ENCODE measurements at places on chromosomes 3 and 15.

GRCh38 chr3:157101486-157101885, 58.5 kb downstream of the CCNL1 start:
- no peak for DNase-seq

DNA sequence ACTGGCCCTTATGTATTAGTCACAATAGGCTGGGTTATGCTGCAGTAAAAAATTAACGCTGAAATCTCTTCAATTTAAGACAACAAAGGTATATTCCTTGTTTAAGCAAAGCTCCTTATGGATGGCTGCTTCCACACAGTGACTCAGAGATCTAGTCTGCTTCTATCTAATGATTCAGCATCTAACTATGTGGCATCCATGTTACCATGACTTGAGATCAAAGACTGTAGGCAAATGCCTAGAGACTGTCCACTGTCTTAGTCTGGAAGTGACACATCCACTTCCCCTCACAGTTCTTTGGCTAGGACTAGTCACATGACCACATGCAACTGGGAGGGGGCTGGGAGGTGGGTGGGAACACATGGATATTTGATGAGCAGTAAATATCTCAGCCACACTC, 61.3 kb upstream of the PSMD6 start:
- no peak for DNase-seq

DNA sequence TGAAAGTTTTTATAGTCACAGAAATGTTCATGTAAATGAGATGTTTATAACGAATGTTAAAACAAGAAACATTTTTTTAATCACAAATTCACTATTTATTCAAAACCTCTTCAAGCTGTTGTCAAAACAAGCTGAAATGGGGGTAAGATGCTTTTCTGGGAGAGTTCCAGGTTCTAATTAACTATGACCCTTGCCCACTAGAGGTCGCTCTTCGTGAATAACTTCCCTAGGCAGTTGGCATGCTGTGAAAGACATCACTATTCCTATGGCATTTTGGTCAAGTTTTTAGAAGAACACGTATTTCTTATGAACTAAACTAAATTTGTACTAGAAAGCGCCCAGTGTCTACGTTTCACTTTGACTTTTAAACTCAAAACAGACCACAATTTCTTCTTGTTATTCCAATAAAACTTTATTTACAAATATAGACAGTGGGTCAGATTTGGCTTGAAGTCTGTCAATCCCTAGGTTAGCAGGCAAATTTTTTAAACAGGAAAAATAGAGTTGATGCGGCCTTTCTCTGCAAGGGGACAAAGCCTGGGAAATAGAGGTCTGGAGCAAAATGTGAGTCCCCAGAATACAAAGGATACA, 62.8 kb upstream of the CMTM8 start:
- no peak for DNase-seq

GRCh38 chr3:67646586-67647234, 7.7 kb downstream of the SUCLG2 start:
- no peak for DNase-seq

DNA sequence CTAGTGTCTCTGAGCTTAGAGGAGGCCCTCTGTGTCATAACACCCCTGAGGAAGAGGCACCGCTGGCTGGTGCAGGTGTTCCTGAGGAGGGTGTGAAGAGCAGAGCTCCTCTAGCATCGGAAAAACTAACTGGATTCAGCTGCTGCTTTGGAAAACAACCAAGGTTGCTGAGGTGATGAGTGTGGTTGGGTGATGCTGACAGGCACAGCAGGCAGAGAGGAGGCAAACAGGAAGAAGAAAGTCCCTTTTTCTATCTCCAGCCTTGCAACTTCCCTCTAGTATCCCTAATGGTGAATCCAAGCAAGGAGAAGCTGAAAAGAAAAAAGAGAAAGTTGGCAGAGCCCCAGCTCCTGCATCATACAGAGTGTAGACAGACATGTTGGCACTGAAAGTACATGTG, 3.8 kb upstream of the OR4F15 start:
- no peak for DNase-seq

GRCh38 chr15:25616471-25616870, 177.6 kb upstream of the UBE3A start:
- DNase-seq: no peak

GRCh38 chr15:41905036-41905793, 11.4 kb upstream of the SPTBN5 start:
- no peak for DNase-seq

DNA sequence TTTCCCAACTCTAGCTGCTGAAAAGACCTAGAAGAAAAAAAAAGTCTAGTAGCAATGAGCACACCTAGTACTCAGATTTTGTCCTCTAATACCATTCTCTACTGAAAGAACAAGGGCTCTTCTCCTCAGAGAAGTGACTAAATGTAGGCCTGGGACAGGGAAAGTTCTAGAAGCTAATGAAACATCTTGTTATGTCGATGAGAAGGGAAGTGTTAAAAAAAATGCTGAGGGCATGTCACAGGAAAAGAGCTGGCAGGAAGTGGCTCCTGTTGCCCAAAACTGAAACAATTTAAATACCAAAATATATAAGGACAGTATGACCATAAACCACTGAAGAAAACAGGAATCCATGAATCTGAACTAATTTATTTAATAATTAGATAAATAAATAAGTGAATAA, 581.4 kb upstream of the TBL1XR1 start:
- no peak for DNase-seq

DNA sequence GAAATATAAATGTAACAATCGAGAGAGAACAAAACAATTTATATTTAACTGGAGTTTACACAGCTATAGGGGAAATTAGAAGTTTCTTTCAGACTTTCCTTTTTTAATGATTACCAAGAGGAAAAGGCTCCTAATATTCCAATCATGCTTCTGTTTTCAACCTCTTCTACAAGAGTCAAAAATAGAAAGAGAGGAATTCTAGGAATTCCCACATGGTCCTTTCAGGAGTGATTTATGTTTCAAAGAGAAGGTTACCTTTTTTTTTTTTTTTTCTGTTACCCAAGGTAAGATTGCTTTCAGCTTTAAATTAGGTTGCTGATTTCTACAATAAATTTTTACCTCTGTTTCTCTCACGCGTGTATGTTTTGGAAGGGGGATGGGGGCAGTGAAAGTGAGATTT, 355.3 kb upstream of the DCBLD2 start:
- no peak for DNase-seq

GRCh38 chr3:127739347-127740135, 66.8 kb downstream of the ABTB1 start:
- peak; percentile 50 for DNase-seq

DNA sequence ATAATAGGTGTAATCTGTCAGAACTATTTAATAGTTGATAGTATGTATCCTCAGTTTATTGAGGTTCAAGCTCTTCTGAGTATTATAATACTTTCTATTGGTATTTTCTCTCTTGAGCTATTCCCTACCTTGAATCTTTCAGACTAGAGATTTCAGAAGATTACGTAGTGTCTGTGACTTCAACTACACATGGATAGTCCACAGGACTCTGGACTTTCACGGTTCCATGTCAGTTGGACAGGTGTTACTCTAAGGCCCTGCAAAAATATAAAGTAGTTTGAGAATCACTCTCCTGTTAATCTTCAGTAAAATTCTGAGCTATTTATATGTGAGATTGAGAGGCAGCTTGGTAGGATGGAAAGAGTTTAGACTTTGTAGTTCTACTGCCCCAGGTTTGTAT, 353.5 kb upstream of the TPRG1 start:
- no peak for DNase-seq

DNA sequence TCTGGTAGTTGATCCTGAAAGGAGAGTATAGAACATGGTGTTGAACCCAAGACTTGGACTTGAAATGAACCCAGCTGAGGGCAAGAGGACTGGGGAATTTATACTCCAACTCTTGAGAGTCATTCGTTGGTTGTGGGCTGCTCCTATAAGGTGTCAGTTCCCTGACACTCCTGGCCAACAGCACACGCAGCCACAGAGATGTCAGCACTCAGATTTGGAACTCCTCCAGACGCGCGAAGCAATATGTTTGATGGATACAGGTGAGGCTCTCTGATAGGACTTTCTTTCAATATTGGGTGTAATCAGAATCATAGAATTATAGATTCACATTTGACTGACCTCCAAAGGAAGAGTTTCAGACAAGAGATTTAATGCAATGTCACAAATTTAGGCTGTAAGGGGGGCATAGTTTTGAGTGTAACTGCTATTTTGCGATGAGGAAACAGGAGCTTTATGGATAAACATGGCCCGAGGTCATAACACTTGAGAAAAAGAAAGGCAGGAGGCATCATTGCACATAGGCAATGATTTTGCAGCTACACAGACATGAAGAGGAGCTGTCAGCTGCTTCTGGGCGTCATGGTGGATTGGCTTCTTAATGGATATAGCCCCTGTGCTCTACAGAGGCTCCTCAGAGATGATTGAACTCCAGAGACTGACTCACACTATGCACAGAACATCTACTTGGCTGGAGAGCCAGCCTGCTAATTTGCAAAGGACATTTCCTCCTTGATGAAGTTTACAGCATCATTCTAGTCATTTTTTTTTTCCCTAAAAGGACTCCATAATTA, 569.2 kb upstream of the RGMA start:
- DNase-seq: no peak

GRCh38 chr3:55330355-55330754, 156.8 kb downstream of the WNT5A start:
- DNase-seq: no peak

- no peak for DNase-seq
Measured at GRCh38 chr3:73470860-73471259, 153.9 kb downstream of the PDZRN3 start.

DNA sequence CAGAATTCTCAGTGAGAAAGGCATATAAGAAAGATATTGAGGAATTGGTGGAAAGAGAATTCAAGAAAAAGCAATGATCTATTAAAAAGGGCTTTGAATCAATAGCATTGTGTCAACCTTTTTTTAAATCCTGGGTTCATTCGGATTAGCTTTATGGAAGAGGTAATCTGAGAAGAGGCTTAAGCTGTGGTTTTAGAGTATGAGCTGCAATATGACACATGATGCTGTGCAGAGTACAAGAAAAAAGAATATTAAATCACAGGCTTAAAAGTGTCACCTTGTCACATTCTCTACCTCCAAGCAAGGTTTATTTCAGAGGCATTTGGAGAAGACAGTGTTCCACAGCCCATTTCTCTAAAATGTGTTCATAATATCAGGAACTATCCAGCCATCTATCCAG, 128.9 kb downstream of the RTP4 start:
- no peak for DNase-seq

- DNase-seq: no peak
Measured at GRCh38 chr3:39550354-39551051, 83.0 kb downstream of the MOBP start.

GRCh38 chr3:124851136-124851535, 36.0 kb downstream of the ITGB5 start:
- DNase-seq: no peak

DNA sequence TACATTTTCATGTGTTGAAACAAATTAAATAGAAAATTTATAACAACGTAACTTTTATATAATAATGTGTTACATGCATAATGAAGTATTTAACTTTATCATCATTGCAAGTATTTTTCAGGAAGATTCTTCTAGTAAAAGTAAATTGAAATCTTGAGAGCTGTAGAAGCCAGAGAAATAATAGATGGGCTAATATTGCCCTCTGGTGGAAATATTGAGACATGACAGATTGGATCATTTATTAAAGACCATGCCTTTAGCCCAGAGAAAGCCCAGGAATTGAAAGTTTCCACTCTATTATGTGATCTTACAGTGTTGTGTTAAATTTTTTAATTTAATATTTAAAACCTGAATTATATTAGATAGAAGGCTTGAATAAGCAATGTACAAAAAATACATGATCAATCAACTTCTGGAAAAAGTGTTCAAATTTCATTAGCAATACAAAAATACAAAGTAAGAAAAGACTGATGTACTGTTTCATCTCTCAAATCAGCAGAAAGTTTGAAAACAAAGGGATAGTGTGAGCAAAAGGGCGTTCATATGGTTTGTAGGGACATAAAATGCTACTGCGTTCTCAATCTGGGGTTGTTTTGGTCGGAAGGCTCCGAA, 52.7 kb upstream of the SPTSSB start:
- DNase-seq: no peak

DNA sequence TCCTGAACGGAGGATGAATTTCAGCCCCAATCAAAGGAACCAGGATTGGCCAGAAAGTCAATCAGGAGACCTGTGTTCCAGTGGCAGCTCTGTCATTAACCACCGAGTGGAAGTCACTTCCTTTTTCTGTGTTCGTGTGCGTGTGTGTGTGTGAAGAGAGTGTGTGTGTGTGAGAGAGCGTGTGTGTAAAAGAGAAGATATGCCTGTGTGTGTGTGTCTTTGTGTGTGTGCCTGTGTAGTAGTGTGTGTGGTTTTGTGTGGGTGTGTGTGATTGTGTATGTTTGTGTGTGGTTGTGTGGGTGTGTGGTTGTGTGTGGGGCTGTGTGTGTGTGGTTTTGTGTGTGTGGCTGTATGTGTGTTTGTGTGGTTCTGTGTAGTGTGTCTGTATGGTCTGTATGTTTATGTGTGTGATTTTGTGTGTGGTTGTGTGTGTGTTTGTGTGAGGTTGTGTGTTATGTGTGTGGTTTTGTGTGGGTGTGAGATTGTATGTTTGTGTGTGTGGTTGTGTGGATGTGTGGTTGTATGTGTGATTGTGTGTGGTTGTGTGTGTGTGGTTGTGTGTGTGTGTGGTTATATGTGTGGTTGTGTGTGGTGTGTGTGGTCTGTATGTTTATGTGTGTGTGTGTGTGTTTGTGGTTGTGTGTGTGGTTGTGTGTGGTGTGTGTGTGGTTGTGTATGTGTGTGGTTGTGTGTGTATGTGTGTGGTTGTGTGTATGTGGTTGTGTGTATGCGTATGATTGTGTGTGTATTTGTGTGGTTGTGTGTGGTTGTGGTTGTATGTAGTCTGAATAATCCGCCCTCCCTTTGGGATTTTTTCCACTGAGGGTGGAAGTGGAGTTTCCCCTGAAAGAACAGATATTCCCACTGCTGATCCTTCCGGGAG, 314.4 kb downstream of the SHQ1 start:
- DNase-seq: no peak

GRCh38 chr15:82062479-82063454, 16.9 kb upstream of the MEX3B start:
- peak; percentile 25 for DNase-seq

DNA sequence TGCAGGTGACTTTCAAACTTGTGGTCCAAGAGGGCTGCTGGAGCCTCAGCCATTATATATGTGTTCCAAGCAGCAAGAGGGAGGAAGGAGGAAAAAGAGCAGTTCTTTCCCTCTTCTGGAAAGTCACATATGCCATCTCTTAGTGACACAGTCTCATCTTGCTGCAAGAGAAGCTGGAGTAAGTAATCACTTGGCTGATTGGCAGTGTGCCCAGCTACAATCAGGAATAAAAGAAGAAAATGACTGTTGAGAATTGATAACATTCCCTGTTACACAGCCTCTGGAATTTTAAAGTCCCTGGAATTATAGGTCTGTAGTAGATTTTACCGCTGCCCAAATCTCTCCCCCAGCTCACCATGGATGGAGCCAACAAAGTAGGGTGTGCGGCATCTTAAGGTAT, 31.4 kb upstream of the LYZL4 start:
- no peak for DNase-seq
